Hepatocyte (in vitro differentiated cells): ENCODE measurements at places on chromosomes 2 and 18. TPM values are rescaled to one million over a fixed set of nuclear protein-coding genes. Genes with fewer than 3 reads are reported as not detected.

DNA sequence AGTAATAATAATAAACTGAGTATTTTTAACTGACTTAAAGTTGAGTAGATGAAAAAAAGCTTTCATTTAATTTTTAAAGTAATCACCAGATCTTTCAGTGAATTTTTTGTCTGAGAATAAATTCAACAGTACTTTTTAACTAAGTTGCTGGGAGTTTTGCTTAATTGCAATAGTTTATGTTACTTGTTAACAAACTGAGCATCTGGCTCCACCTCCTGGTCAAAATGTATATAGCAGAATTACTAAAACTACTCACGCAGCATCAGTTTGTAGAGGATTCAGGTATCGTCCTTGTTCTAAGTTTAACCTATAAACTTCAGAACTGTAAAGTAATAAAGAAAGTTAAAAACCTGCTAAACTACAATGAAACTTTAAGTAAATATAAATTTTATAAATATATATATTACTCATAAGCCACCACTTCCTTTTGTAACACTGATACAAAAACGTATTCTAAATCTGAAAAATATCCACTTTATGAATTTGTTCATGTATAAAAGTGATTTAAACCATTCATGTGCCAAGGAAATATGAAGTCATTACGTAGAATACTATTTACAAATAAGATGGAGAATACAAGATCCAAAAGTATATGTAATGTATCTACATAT, 21.3 kb downstream of the NOL10 start:
- DNase-seq: peak; percentile 83

DNA sequence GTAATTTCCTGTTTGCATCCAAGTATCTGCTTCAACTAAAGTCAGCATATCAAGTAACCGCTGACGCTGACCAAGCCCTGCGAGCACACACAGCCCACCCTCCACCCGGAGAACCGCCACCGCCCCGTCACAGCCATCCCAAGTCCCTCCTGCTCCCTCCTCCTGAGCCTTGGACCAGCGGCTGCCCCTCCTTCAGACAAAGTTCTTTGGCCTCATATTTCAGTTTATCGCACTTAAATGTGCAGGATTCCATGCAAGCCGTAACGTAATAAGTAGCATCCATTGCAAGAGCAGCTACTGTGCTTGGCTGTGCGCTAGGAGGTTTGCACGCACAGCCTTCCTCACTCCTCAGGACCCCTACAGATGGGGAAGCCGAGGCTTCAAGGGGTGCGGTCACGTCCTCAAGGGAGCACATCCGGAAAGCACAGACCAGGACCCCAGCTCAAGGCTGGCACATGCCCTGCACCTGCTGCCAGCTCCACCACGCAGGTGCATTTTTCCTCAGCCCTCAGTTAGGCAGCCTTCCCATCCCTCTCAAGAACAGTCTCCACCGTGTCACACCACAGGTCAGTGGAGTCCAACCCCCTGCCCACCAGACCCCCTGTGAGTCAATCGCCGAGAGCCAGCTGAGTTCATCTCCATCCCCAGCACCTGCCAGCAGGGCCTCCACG, 17.1 kb downstream of the PXDN start:
- no peak for DNase-seq

GRCh38 chr2:19855542-19856431, 46.0 kb downstream of the TTC32 start:
- no peak for DNase-seq

- DNase-seq: no peak
These were observed 9.4 kb upstream of the RALB start for GRCh38 chr2:120243211-120243610.

GRCh38 chr2:184879671-184880070, 281.3 kb downstream of the ZNF804A start:
- no peak for DNase-seq

- no peak for DNase-seq
These were observed 28.0 kb upstream of the DDX18 start for GRCh38 chr2:117786520-117786919.

GRCh38 chr2:152411154-152411553, 76.2 kb downstream of the FMNL2 start:
- no peak for DNase-seq

DNA sequence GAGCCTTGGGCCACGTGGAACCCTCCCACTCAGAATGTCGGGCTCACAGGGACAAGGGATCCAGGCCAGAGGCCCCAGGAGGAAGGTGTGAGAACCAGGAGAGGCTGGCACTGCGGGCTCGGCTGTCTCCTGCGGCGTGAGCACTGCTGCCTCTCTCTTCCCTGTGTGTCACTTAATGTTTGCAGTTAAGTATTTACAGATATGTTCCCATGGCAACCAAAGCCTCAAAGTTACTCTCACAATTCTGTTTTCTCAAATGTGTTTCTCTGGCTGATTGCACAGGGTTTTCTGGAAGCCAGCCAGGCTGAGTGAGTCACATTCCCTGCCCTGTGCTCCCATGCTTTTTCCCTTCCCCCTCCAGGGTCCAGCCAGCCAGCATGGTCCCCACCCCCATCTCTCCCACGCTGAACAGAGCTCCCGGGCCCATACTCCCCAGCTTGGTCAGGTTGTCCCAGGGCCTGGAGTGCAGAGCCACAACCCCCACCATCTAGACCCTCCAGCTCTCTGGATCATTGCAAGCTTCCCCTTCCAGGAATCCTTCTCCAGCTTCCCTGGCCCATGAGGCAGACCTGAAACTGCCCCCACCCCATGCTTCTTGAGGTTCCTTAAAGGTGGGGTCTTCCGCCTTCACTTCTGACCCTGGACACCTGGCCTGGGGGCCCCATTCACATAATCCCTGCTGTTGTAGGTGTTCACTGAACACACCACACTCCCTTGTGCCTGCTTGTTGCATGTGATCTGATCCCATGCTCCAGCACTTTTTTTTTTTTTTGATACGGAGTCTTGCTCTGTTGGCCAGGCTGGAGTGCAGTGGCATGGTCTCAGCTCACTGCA, 265.9 kb downstream of the CELF4 start:
- peak; percentile 98 for DNase-seq

GRCh38 chr18:3511980-3512379, 62.0 kb downstream of the TGIF1 start:
- peak; percentile 26 for DNase-seq

DNA sequence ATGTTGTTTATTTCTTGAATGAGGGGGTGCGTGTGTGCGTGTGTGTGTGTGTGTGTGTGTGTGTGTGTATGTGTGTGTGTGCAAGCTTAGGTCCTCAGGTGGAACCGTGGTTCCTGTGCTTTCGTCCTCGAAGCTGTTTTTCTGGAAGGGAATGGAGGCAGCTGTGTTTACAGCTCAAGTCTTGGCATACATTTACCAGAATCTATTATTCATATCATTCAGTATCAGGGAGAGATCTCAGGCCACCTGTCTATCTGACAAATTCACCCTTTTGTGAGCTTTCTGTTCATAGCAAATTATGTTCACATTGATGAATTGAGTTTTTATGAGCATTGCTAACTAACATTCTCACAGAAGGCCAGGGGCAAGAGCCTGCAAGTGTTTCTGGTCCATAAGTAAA, 550.4 kb downstream of the ARHGAP15 start:
- DNase-seq: no peak

DNA sequence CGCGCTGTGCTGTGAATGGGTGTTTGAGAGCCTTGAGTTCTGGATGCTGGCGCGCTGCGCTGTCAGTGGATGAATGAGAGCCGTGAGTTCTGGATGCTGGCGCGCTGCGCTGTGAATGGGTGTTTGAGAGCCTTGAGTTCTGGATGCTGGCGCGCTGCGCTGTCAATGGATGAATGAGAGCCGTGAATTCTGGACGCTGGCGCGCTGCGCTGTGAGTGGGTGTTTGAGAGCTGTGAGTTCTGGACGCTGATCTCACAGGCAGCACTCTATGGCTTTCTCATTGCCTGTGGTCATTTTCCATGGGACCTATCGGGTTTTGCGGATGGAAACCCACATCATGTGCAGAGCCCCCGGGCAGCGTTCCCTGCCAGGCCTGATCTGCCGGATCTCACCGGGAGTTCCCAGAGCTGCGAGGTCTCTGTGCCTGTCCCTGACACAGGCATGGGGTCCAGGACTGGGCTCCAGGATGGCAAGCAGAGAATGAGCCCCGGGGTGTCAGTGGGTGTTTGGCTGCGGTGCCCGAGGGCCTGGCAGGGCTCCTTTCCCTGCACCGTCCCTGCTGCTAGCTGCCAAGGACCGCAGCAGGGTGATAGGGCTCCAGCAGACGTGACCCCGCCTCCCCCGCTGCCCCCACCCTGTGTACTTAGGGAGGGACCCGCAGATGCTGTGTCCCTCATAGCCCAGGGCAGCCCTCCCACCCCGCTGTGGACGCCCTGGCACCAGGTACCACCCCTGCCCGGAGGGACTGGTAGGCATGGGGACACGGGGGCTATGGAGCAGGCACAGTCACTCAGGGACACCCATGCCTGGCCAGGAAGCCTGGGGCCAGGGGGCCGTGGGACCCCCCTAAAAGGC, 9.7 kb downstream of the PDCD1 start:
- no peak for DNase-seq

DNA sequence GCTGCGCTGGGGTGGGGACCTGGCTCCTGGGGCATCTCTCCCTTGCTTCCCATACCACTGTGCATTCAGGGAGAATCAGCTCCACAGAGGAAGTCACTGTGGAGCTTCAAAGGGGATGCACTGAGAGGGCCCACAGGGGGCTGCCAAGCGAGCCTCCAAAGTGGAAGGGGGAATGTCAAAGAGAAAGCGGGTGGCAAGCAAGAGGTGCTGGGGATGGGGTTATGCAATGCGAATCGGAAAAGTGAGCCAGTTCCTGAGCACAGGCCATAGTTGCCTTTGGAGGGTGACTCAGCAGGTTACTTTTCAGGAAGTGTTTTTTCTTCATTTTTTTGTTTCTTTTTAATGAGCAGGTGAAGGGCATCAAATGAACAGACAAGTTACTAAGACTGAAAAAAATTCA, 17.6 kb downstream of the PMAIP1 start:
- no peak for DNase-seq

DNA sequence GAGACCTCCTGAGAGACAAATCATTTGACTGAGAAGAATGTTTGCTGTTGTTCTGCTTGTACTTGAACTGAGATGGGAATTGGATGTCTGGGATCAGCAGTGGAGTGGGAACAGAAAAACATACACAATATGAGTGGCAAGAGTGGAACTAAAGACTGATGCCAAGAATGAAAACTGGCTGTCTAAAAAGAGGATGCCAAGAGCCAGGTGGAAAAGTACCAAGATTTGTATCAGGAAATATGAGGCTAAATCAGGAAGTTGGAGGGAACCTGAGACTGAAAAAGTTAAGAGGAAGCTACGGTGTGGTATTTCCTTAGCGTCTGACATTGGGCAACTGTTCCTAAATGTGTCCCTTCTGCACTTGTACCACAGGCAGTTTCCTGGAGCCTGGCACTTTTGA, 440.9 kb upstream of the CELF4 start:
- DNase-seq: no peak

GRCh38 chr2:224847961-224848850, 132.0 kb upstream of the CCDC195 start:
- DNase-seq: peak; percentile 32

Gene RIT2
- not detected in 2 replicates for polyA plus RNA-seq

Gene TRIM43
- not detected in 2 replicates for polyA plus RNA-seq

Gene SPATA3
- not detected in 2 replicates for polyA plus RNA-seq

Gene MYO3B
- polyA plus RNA-seq: 0.63 and 1.1 TPM in 2 replicates

Gene BUB1
- polyA plus RNA-seq: 5.8 and 6.9 TPM in 2 replicates

Gene COL4A4
- 0.47 and 0.79 TPM in 2 replicates for polyA plus RNA-seq

Gene NEU2
- polyA plus RNA-seq: not detected in 2 replicates

Gene PLB1
- 19.7 and 20.5 TPM in 2 replicates for polyA plus RNA-seq

Gene TCF23
- not detected in 2 replicates for polyA plus RNA-seq

Gene FOXI3
- not detected in 2 replicates for polyA plus RNA-seq

Gene EFR3B
- polyA plus RNA-seq: 1.1 and 1.6 TPM in 2 replicates
